ENCODE measurements at places on chromosomes 4 and X.

DNA sequence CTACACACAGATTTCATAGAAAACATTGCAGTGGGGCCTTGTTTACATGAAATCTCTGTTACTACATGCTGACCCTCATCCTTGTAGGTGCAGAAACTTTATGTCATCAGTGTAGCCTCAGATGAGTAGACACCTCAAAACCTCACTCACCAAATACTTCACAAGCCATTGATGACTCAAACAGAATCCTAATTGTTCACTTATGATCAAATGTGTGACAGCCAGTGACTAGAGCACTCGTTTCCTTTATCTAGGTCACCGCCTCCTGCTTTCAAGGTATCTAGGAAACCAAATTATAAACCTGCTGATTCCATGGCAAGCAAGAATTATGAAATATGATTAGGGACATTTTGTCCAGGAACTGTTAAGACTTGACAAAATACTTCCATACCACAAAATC lies 255.8 kb upstream of the GPRIN3 start:
- no peak for DNase-seq

GRCh38 chr4:176308441-176308840 lies 11.3 kb upstream of the SPCS3 start:
- no peak for DNase-seq

DNA sequence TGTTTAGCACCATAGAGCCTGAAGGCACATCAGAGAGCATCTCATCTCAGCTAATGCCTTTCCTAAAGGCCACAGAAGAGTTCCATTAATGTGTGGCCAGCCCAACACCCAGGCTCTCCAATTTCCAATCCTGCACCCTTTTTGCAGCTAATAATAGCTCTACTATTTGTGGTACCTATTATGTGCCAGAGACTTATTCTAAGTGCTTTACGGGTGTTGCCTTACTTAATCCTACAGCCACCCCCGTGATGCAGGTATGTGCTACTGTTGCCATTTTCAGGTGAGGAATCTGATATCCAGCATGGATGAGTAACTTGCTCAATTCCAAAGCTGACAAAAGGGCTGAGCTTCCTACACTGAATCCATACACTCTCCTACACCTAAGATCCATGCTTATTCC lies 217.6 kb upstream of the GALNT7 start:
- DNase-seq, result no peak

- no peak for DNase-seq
These were observed 36.4 kb downstream of the DHX15 start for GRCh38 chr4:24547979-24548378.

- DNase-seq, result no peak
These were observed 1192.1 kb upstream of the PRKX start for GRCh38 chrX:4905576-4905975.

DNA sequence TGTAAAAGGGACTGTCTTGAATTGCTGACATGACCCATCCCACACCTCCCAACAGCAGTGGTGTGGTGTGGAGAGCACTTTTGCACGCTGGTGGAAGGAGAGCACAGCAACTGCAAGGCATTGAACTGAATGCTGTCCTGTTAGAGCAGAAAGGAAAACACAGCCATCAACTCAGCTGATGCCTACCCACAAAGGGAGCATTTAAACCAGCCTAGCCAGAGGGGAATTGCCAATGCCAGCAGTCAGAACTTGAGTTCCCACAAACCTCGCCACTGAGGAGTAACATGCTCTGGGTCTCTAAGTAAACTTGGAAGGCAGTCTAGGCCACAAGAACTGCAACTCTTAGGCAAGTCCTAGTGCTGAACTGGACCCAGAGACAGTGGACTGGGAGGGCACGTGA lies 31.9 kb downstream of the MAGED4 start:
- no peak for DNase-seq

DNA sequence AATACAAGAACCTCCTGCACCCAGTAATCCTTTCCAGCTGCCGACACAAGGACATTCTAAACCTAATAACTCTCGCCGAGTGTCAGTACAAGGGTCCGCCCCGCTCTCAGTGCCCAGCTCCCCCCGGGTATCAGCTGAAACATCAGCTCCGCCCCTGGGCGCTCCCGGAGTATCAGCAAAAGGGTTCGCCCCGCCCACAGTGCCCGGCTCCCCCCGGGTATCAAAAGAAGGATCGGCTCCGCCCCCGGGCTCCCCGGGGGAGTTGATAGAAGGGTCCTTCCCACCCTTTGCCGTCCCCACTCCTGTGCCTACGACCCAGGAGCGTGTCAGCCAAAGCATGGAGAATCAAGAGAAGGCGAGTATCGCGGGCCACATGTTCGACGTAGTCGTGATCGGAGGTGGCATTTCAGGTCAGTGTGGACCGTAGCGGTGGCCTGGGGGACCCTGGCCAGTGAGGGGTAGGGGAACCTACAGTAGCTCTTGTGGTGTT lies at the start of gene MAOA:
MAOA (plus strand) TSS at position 295 of the 490 bp plus-strand sequence; CDS start at position 338, 43 bp downstream.
- no peak for DNase-seq

- no peak for DNase-seq
These were observed 34.6 kb downstream of the PDLIM5 start for GRCh38 chr4:94486372-94486801.

DNA sequence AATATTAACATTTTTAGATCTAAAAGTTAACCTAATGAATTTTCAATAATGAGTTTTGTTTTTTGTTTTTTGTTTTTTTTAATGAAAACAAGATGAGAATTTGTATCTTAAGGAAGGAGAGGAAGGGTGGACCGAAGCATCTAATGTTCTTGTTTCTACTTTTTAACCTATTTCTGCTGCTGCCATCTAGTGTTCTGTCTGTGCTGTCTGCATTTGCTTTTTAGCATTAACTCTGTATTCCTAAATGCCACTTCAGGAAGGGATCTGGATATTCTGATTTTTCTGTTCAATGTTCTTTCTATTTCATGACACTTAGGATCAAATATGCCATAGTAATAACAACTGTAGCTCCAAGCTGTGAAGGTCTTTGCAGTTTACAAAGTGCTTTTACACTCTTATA lies 161.7 kb downstream of the BRWD3 start:
- DNase-seq, result no peak

GRCh38 chrX:6768881-6769280 lies 234.0 kb upstream of the VCX3A start:
- no peak for DNase-seq

DNA sequence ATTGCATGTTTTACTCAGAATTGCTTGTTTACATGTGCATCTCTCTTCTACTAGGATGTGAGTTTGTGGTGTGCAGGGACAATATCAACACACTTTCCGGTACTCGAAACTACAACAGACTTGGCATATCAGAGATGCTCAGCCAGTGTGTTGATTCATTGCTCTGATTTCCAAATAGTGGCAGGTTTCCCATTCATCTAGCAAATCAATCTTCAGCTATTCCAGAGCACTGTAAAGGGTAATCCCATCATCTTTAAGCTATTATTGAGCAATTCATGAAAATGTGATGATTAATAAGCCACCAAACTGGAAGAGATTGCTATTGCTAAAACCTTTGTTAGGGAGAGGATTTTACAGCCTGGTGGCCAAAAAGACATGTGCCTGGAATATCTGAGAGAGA lies 574.2 kb upstream of the CPEB2 start:
- no peak for DNase-seq

- no peak for DNase-seq
These were observed 8.6 kb upstream of the ZXDA start for GRCh38 chrX:57918750-57919436.

DNA sequence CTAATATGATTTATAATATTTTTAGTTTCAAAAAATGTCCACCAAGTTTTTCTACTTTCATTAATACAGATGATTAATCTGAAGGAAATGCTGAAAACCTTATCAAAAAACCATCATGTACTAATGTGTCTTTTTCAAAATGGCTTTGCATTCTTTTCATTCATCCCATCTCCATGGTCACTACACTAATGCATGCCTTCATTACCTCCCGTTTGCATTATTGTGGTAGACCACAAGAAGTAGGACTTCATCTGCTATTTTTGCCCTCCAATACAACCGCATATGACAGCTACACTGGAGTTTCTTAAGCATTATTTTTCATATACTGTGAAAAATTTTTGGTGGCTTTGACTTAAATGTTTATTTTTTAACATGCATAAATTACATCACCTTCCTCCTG lies 37.9 kb upstream of the FSTL5 start:
- no peak for DNase-seq

DNA sequence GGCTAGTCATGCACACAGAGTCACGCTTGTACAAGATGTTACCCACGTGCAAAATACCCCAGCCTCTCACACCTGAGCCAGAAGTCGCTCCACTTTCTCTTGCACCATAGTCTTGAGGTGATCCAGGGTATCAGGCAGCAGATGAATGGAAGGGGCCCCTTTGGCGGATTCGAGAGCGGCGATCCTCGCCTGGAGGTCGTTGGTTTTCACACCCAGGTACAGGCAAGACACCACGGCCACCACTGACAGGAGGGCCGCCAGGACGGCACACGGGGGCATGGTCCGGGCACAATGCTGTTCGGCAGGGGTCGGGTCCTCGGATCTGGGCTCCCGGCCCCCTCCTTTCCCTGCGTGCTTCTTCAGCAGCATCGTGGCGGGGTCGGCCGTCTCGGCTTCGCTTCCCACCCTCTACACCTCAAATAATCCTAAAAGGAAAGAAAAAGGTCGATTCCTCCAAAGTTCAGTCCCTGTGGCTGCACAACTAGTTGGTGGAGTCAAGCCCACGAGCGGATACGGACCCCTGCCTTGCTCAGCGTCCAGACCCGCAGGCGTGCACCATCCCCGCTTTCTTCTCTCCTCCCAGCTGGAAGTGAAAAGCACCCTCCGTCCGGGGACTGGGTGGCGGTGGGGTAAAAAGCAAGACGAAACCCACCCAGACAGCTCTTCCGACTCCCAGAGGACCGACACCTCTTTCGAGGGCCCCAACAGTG lies 652 bp downstream of the COL25A1 start:
- no peak for DNase-seq

- no peak for DNase-seq
These were observed 229.5 kb downstream of the GALNTL6 start for GRCh38 chr4:172042714-172043114.

DNA sequence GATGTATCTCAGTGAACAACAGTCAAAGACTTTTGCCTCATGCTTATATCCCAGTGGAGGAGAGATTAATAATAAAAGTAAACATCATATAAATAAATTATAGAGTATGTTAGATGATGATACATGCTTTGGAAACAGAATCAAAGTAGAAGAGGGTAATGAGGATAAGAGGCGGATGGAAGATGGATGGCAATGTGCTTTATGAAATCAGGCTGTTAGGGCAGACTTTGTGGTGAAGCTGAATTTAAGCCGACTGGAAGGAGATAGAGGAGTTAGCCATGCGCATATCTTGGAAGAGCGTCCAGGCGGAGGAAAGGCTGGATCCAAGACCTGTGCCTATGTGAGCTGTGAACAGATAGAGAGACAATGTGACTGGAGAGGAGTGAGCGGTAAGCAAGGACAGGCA lies 74.9 kb upstream of the GUCY1A1 start:
- DNase-seq, result no peak

DNA sequence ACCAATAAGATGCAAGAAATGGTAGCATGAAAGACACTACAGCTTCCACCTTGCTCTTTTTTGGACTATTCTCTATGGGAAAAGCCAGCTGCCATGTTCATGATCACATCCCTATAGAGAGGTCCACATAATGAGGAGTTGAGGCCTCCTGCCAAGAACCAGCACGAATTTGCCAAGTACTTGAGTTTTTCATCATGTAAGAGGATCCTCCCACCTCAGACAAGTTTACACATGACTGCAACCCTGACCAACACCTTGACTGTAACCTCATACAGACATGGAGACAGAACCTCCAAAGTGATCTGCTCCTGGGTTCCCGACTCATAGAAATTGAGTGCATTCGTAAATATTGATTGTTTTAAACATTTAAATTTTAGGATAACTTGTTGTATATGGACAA lies 135.2 kb upstream of the TSPAN5 start:
- DNase-seq, result no peak

DNA sequence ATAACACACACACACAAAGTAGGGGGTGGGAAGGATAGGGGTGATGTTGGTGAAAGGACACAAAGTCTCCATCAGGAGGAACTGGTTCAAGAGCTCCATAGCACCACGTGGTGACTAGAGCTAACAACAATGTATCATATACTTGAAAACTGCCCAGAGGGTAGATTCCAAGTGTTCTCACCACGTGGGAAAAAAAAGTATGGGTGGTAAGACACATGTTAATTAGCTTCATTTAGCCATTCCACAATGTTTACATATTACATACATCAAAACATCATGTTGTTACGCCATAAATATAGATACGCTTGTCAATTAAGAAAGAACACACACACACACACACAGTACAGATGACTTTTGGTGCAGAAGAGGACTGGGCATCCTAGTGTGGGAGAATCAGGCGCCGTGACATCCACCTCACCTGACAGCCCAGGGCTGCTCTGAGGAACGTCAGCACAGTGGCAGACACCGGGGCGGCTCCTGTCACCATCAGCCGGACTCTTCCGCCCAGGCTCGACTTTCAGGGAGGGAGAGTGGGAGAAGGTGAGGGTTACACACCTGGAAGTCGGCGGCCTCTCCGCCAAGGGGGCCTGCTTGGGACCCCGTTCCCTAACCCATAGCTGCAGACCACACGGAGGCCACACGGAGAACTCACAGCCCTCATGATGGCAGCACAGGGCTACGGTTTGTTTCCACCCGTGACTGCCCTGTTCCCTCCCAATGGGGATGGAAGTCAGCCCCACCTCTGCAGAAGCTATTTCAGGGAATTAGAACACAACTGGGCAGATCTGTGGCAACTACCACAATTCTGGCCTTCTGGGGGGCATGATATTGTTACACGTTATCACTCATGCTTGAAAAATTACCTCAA lies 31.8 kb upstream of the CENPU start:
- no peak for DNase-seq

GRCh38 chrX:118971552-118971951 lies 2.9 kb upstream of the LONRF3 start:
- no peak for DNase-seq

DNA sequence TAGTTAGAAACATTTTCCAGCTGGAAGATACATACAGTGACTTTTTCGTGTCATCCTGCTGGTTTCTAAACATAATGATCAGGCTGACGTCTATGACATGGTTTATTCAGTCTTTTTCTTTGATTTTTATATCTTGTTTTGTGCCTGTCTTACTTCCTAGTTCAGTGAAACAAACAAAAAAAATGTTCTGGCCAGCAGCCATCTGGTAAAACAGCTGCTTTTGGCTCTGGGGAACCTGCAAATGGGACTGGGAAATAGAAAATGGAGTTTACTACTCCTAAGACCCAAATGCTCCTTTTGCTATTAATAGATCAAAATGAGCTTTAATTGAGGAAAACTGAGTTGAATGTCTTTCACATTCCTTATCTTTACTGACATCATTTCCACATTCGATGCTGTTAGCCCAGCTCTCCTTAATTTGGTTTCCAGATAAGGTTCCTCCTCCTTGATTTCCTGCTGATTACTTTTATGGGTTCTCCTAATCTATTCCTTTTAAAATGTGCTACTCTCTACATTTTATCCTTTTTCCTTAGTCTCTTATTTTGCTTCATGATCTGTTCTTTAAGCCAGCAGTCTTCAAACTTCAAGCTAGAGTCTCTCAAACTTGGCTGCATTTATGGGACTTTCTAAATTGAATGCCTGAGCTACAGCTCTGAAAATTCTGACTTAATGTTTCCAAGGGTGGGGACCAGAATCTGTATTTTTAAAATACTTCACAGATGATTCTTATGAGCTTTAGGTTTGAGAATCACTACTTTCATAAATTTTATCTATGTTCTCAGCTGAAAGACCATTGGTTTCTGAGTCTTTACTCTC lies 499.5 kb downstream of the ANKRD50 start:
- no peak for DNase-seq

- DNase-seq, result no peak
These were observed 129.0 kb upstream of the TEX13A start for GRCh38 chrX:105349476-105349875.
